Osteoblast (primary cell): ENCODE measurements at places on chromosomes 3 and 15. TPM values are rescaled to one million over a fixed set of nuclear protein-coding genes. Genes with fewer than 3 reads are reported as not detected.

- no peak for DNase-seq
Measured at GRCh38 chr3:23888617-23889228, 28.1 kb downstream of the NKIRAS1 start.

DNA sequence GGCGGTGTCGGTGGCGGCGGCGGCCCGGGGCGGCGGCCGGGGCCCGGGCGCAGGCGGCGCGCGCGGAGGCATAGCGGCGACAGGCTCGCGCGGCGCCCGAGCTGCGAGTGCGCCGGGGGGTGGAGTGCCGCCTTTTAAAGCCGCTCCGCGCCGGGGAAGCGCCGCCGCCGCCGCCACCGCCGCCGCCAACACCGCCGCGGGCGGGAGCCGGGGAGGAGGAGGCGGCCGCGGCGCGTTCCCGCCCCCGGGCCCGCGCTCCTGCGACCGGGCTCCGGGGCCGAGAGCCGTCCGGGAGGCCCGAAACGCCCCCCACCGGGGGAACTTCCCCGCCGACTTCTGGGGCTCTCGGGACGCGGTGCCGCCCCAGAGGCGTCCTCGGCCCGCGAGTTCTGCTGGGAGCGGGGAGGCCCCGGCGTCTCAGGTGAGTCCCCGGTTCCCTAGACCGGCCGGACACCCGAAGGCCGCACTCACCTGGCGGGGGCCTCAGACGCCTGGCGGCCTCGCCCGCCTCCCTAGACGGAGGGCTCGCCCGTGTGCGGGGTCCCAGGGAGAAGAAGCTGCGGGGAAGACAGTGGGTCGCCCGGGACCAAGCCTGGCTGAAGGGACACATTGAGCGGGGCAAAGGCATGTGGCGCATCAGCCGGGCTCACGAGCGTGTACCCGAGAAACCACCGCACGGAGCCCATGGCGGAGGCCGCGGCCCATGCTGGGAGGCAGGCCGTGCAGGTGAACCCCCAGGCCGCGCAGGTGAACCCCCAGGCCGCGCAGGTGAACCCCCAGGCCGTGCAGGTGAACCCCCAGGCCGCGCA, at the start of gene PCSK6:
PCSK6 (minus strand) TSS at position 109 of the 809 bp plus-strand sequence; CDS start at position 72, 37 bp downstream.
- DNase-seq = peak; percentile 96

DNA sequence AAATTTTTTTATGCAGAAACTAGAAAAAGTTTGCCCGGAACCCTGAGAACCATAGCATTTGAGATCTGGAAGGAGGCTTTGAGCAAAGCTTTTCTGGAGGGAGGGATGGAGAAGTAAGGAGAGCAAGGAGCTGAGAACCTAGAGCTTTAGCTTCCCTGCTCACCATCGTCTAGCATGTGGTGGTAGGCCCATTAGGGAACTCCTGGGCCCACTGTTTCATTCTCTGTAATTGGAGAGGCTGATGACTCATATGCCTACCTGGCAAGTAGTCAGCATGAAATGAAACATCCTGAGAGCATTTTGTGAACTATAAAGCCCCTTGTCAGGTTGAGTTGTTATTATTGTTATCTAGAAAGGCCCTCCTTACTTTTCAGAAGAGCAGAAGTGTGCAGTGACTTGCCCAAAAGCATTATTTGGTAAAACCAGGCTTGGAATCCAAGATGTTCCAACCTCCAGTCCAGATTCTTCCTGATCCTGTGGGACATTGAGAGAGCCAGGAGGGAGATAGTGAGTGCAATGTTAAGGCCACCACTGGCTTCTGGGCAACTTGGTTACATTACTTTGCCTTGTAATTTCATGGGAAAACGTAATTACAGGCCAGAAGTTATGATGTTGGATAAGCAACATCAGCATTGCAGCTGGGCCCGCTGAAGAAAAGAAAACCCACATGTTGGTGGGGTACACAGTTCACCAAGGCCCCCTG, 104.5 kb upstream of the BFSP2 start:
- DNase-seq = no peak

DNA sequence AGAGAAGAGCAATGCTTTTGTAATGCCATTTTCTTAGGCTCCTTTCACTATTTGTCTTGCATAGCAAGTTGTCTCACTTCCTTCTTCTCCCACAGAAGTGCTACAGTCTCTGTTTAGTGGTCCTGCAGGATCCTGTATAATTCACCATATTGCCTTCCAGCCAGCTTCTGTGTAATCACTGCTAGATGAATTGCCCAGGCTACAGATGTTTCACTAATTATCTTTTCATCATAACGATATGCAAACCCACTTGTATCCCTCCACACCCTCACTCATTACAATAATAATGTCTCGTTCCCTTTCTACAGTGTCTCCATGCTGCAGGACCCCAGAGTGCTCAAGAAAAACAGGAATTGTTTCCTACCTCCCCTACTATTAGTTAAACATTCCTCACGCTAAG, 402.9 kb downstream of the TBL1XR1 start:
- no peak for DNase-seq

- DNase-seq = peak; percentile 88
Measured at GRCh38 chr15:43872416-43873020, 45.7 kb downstream of the WDR76 start.

DNA sequence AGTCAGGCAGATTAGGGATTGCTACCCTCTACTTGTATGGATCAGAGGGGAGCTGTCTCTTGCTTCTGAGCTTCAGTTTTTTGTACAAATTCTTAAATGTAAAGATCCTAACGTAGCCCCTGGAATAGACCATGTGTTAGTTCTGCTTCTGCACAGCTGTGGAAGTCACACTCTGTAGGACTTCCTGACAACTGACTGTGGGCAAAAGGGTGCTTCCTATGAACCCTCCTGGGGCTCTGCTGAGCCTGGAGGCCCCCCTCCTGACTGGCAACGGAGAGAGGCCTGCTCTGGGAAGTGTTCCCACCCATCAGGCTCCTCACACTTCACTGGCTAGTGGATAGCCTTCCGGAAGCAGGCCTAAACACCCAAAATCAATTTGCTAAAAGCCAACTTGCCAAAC, 131.0 kb downstream of the RPLP1 start:
- DNase-seq = no peak

- DNase-seq = no peak
Measured at GRCh38 chr3:120470870-120471269, 20.1 kb upstream of the FSTL1 start.

- DNase-seq = peak; percentile 53
Measured at GRCh38 chr3:186938716-186939115, 8.4 kb downstream of the ST6GAL1 start.

DNA sequence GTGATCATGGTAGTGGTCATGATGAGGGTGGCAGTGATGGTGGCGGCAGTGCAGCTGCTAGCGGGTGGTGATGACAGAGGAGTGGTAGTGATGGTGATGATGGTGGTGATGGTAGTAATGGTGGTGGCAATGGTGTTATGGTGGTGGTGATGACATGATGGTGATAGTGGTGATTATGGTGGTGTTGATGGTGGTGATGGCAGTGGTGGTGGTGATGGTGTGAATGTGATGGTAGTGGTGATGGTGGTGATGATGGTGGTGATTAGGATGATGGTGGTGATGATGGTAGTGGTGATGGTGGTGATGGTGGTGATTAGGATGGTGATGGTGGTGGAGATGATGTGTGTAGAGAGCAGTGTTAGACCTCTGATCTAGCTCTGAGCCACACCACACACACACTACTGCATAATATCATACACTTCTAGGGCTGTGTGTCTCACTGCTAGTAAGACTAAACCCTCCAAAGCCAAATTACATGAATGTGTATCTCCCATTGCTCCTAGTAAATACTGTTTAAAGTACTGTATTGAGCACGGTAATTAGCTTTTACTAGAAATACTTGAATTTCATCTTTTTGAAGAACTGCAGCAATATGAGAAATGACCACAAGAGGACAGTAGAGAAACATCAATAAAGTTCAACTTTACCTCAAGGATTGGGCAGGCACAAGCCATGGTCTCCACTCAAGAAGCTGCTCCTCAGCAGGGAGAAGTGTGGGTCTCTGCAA, 28.8 kb downstream of the TMED3 start:
- DNase-seq = no peak

GRCh38 chr3:155753038-155753639, 8.3 kb upstream of the PLCH1 start:
- peak; percentile 78 for DNase-seq

GRCh38 chr3:130537673-130538304, 20.8 kb downstream of the COL6A6 start:
- DNase-seq = no peak

- no peak for DNase-seq
Measured at GRCh38 chr15:42846647-42847046, 73.9 kb downstream of the TTBK2 start.

GRCh38 chr3:61637088-61638051, 76.0 kb downstream of the PTPRG start:
- no peak for DNase-seq

DNA sequence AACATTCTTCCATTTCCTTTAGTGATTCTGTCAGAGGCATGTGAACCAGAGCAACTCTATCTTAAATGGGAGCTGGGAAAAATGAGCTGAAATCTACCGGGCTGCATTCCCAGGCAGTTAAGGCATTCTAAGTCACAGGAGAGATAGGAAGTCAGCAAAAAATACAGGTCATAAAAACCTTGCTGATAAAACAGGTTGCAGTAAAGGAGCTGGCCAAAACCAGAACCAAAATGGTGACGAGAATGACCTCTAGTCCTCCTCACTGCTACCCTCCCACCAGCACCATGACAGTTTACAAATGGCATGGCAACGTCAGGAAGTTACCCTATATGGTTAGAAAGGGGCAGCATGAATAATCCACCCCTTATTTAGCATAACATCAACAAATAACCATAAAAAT, 66.4 kb downstream of the B3GALNT1 start:
- no peak for DNase-seq

DNA sequence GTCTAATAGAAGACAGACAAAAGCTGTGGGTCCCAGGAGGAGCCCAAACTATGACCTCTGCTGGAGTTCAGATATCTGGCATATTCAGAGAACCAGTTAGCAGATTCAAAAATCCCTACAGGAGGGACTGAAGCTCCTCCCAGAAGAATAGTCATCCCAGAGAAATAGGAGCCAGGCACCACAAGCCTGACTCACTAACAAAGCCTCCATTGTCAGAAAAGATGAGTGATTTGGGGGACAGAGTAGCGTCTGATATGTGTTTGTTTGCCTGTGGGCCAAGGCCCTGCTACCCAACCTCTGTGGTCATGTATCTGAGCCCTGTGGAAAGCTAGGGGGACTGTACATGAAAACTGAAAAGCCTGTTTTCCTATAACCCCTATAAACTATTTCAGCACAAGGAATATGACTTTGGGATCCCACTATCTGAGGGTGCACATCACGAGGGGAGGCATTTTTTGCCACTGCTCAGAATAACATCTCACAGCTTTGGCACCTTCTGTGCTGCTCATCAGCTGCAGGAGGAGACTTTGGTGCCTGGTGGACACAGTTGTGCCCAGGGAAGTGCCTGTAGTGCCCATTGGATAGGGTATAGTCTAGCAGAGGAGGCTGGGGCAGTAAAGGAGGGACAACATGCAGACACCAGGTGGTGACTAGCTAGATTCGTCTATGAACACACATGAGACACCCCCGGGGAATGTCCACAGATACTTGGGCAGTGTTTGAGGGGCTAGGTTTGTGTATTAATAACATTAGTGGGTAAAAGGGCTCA, 9.7 kb upstream of the LARP6 start:
- DNase-seq = peak; percentile 96

DNA sequence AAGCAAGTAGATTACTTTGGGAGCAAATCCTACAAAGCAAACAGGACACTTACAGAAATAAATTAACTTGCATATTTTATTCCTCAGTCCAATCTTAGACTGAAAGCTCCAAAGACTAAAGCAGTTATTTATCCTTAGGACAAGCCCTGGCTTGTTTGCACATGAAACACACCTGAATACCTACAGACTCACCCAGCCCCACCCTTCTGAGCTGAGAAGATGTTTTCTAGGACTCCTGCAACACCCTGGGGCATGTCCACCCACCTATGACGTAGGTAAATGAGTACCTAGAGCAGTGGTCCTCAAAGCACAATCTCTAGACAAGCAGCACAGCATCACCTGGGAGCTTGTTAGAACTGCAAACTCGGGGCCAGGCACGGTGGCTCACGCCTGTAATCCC, 80.8 kb downstream of the ANXA2 start:
- no peak for DNase-seq

GRCh38 chr3:179181993-179182551, 33.9 kb downstream of the PIK3CA start:
- DNase-seq = no peak

- DNase-seq = no peak
Measured at GRCh38 chr15:39250460-39251186, 330.3 kb upstream of the THBS1 start.

GRCh38 chr3:169394316-169394715, 269.2 kb downstream of the MECOM start:
- no peak for DNase-seq

DNA sequence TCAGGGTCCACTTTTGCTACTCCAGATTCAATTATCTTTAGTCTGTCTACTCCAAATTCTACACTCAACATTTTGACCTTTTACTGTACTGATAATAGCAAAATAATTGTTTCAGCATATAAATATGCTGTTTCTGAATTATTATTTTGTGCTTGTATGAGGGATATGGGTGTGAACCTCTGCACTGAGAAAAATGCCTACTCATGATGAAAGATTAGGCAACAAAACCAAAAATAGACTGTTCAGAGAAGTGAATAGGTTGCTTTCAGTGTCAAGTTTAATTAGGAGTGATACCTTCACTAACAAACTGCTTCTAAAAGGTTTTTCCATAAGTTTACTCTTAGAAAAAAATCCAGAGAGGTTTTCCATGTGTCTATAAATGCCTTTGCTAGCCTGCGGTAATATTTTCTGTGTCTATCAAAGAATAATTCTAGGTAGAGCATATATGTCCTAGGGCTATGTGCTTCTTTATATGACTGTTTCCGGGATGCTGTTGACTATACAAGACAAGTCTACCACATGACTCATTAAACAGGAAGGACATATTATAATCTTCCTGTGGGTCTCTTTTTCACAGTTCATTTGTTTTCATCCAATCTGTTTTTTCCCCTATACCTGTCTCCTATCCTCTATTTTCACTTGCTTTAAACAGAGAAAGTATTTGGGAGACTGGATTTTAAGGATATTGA, 218.5 kb upstream of the TTC14 start:
- DNase-seq = no peak

GRCh38 chr3:119681279-119681678, 4.1 kb upstream of the COX17 start:
- peak; percentile 72 for DNase-seq

GRCh38 chr3:190064659-190065058, 56.0 kb downstream of the P3H2 start:
- DNase-seq = no peak

GRCh38 chr15:80730926-80731325, 35.8 kb downstream of the ABHD17C start:
- DNase-seq = no peak

Gene IFT80
- 63.0 and 63.6 TPM in 2 replicates for total RNA-seq

Gene GTF2E1
- total RNA-seq = 13.0 and 14.4 TPM in 2 replicates

Gene C3orf85
- not detected in 2 replicates for total RNA-seq

Gene SI
- total RNA-seq = not detected in 2 replicates

Gene DUOXA1
- total RNA-seq = 0.29 and 0.36 TPM in 2 replicates

Gene PCSK6
- 0.29 and 0.72 TPM in 2 replicates for total RNA-seq

Gene ZNF501
- total RNA-seq = 6.5 and 7.2 TPM in 2 replicates
